ENCODE measurements at places on chromosomes 16 and 17. TPM values are rescaled to one million over a fixed set of nuclear protein-coding genes. Genes with fewer than 3 reads are reported as not detected.

Gene KIF2B
- not detected for polyA plus RNA-seq

Gene OR3A3
- not detected for polyA plus RNA-seq

GRCh38 chr16:57593021-57593420, 35.4 kb upstream of the ADGRG1 start:
- no peak for DNase-seq

GRCh38 chr16:88295671-88296436, 86.9 kb upstream of the ZNF469 start:
- no peak for DNase-seq

Gene KRT31
- not detected for polyA plus RNA-seq

Gene KRTAP29-1
- polyA plus RNA-seq = not detected

DNA sequence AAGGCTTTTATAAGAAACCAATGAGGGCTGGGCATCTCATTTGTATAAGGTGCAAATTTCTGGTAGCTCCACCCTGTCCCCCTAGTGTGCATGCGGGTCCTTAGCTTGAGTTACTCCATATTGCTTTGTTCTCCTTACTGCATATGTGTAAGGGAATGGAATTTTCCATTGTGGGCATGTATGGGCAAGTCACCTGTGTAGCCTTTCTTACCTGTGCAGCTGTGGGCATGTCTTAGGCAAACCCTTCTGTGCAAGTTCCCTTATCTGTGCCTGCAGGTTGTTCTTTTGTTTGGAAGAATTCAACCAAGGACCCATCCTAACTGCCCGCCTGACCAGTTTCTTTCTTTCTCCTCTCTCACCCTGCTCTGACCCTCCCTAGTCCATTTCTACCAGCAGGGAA, 122.8 kb upstream of the HS3ST4 start:
- DNase-seq = no peak

DNA sequence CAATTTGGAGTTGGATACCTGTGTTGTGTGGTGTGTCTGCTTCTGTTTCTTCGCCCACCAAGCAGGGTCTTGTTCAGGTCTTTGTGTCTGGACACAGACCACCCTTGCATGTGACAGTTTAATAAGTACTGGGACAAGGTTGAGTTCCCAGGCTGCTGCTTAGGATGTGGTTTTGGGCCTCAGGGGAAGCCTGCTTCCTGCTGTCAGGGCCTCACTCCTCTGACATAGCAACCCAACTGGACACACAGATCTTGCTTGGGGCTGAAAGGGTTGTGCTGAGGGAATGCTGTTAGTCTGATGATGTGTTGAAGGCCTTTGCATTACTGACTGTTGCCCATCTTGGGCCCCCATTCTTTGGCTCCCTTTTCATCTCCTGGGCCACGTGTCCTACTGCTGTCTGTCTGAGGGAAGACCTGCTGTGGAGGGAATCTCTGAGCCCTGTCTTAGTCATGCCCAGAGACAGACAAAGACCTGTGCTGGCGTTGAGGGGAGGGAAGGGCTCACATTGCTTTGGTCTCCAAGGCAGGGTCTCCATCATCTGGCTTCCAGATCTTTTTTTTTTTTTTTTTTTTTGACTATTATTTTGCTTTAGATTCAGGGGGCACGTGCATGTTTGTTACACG, 4.7 kb upstream of the TGFB1I1 start:
- no peak for DNase-seq

DNA sequence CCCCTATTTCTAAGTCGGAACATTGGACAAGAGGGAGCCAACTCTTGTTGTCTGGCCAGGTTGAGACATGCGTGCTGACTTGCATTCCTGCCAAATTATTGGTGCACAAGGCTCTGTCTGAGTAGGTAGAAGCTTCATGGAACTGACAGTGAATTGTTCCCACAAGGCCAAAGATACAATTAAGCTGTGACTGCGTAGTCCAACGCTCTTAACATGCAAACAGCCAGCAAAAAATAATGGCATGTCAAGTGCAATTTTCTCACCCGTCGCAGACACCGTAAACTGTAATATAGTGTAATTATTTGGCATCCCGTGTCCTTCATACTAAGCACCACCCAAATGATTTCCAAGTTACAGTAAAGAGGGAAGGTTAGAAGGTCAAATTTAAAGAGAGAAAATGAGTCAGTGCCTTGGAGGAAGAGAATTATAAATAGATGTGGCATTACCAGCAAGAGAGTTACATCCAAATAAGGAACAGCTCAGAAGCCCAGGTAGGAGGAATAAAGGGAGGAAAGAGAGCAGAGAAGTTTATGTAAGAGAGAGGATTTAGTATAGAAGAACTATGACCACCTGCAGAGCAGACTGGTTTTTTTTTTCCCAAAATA, 21.8 kb downstream of the CDH8 start:
- no peak for DNase-seq

Gene KRTAP4-6
- not detected for polyA plus RNA-seq

DNA sequence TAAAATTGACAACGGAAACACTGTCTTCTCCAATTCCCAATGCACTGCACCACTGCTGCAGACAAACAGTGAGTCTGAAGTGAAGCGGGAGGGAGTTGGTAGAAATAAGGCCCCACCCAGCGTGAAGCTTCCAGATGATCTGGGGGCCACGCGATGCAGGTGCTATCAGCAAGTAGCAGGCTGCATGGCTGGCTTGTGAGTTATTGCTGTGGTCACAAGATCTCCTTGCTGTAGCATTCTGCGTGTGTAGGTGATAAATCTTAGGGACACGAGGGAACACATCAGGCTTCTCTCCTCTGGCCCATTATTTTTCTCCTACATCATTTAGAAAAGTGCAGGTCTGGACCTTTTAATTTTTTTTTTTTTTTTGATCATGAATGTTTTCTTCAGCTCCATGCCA, 407.6 kb downstream of the TMEM114 start:
- peak; percentile 67 for DNase-seq

GRCh38 chr17:36939802-36940312, 2.6 kb downstream of the LHX1 start:
- DNase-seq = no peak

Gene RHBDL1
- 2.6 TPM for polyA plus RNA-seq

DNA sequence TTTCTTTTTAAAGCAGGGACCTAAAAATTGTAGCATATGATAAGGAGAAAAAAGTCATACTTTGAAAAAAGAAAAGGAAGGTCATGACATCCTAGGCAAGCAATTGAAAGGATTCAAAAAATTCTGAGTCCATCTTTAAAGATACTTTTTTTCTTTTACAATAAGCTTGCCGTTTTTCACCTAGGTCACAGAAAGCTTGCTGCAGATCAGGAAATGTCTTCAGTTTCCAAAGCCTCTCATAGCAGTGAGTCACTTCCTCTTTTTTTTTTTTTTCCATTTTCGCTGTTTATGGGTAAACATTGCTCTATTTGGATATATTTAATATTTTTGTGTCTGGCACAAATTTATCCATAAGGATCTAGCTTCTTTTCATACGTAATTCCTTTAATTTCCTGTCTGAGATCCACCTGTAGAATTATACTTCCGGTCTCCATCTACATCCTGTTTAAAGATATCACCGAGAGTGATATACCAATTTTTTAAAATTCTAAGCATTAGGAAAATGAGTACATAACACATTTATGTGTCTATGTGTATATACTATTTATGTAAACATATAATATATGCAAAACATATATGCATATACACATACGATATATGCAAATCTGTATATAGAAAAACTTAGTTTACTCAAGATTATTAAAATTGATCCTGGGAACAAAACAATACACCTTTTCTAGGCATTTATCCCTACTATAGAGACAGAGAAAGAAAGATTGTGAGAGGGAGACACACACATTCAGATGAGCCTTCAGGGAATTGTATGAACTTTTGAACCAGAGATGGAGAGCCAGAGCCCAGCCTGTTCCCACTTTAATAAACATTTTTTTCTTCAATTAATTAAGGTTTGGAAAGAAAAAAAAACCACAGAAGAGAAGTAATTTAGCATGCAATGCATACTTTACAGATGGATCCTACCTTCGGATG, 134.4 kb downstream of the SKAP1 start:
- no peak for DNase-seq

- DNase-seq = no peak
Observed at GRCh38 chr17:41464173-41464572, 3.0 kb downstream of the KRT32 start.

DNA sequence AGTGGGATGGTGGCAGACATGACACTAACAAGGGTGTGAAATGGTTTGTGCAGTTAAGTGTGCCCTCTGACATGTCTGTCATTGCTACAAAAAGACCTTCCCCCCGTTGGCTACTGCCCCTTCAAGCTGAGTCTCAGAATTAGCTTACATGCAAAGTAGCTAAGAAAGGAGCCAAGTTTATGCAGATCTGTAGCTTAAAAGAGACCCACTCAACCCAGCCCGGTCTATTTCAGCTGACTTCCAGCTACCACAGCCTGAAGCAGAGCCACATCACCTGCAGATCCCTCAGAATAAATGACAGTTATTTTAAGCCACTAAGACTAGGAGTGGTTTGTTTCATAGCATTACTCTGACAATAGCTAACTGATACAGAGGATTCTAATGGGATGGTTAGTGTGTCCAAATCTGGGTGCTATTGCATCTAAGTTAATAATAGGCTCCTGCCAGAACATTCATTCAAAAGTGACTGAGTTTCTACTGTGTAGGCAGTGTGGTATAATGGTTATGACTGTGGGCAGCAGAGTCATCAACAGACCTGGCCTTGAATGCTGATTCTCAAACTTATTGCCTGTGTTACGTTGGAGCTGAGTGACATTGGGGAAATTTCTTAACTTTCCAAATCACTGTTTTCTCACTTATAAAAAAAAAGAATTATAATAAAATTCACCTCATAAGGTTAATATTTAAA, 11.7 kb downstream of the C17orf67 start:
- DNase-seq = no peak

DNA sequence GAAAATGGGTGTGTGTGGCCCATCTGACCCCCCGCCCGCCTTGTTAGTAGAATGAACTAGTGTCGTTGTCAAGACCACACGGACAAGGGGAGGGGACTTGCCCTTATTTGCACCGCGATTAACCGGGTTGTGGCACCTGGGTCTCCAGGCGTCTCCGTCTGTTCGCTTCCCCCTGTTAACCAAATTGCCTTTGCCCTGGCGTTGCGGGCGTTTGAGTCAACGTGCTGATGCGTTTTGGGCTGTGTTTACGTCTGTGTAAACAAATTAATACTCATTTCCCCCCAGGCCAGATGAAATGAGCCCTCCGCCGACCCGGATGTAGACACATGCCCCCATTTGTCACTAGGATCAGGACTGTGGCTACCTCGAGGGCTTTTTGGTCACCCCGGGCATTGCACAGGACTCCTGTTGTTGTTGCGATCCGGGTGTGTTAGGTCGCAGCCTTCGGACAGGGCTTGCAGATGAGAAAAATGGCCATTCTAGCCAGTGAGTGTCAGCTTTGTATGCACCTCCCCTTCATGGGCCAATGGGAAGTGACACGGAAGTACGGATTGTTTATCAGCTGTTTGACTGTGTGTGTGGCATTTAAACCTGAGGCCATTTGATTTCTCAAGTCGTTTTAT, 906 bp downstream of the RBL2 start:
- peak; percentile 87 for DNase-seq

Gene TEKT1
- polyA plus RNA-seq = 0.25 TPM

- DNase-seq = no peak
Observed at GRCh38 chr17:50258647-50259476, 15.4 kb upstream of the TMEM92 start.

- peak; percentile 80 for DNase-seq
Observed at GRCh38 chr17:63476854-63477479, at the start of gene ACE. ACE (plus strand) TSS chr17:63477061; CDS start chr17:63477095, 34 bp downstream.

- no peak for DNase-seq
Observed at GRCh38 chr16:50272111-50272571, 5.8 kb downstream of the ADCY7 start.

Gene FAM171A2
- polyA plus RNA-seq = 6.5 TPM

Gene SLC5A10
- 0.30 TPM for polyA plus RNA-seq

GRCh38 chr17:18961634-18962493, 9.9 kb downstream of the SLC5A10 start:
- DNase-seq = no peak

GRCh38 chr17:72458301-72458700, 337.5 kb downstream of the SOX9 start:
- DNase-seq = no peak

- no peak for DNase-seq
Observed at GRCh38 chr16:86961171-86961601, 356.0 kb downstream of the C16orf95 start.

Gene RETREG3
- 36.8 TPM for polyA plus RNA-seq

GRCh38 chr16:9090101-9090959, 1.1 kb upstream of the HAPSTR1 start:
- peak; percentile 60 for DNase-seq

Gene KRTAP1-1
- not detected for polyA plus RNA-seq

DNA sequence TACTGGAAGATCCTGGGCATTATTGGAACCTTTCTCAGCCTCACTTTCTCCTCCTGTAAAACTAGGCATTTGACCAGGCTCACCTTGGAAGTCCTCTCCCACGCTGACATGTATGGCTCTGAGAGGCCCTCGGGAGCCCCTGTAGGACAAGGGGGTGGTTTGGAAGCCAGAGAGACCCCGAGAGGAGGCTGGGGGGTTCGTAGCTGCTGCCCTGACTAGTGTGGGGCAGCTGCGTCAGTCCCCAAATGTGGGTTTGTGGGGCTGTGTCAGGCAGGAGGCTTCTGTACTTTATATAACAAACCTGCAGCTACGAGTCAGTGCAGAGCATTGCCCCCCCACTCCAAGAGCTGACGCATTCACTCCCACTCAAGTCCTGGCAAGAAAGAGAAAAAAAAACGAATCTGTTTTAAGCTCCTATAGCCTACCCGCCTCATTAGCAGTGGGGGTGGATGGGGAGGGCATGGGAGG, 1.8 kb downstream of the CX3CL1 start:
- DNase-seq = peak; percentile 32

- DNase-seq = no peak
Observed at GRCh38 chr17:29384901-29385300, 5.3 kb upstream of the TAOK1 start.

DNA sequence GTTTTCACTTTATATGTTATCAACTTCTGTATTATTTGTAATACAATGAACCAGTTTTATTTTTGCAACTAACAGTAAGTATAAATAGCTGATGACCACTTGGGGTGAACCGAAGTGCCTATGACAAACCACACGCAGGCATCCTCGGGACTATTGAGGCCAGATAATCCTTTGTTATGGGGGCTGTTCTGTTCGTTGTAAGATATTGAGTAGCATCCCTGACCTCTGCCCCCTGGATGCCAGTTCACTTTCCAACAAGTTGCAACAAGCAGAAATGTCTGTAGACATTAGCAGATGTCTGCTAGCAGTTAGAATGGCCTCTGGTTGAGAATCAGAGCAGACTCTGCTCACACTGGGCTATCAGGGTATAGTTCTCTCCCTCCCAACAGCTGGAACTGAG, 277.0 kb downstream of the WWOX start:
- DNase-seq = no peak

- no peak for DNase-seq
Observed at GRCh38 chr17:64679710-64680216, 17.7 kb upstream of the SMURF2 start.

DNA sequence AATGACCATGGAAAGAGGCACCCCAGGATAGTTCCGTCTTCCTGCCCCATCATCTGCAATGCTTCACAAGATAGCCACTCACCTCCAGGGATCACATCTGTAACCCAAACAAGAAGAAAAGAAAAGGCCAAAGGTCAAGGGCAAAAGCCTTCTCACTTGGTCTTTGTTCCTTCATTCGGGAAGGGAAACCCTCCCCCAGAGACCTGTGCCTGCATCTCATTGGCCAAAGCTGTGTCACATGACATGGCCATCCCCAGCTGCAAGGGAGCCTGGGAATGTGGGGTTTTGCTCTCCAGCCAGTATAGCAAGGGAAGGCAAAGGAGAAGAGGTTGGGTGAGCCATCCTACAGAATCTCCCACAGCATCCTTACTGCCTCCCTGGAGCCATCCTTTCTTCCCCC, 47.9 kb downstream of the NOL11 start:
- DNase-seq = no peak

Data from large intestine (tissue), 12 donors.